Smooth muscle cell of the umbilical artery (primary cell): ENCODE measurements at places on chromosomes 7 and 10. TPM values are rescaled to one million over a fixed set of nuclear protein-coding genes. Genes with fewer than 3 reads are reported as not detected.

Gene OR2A5
- total RNA-seq: not detected in 2 replicates

Gene PFKP
- 292 and 523 TPM in 2 replicates for total RNA-seq

Gene OPN1SW
- not detected in 2 replicates for total RNA-seq

Gene MNX1
- not detected in 2 replicates for total RNA-seq

Gene VAX1
- not detected in 2 replicates for total RNA-seq
